GF-D8 (cell line): ENCODE measurements at places on chromosomes 12 and 14.

GRCh38 chr12:24038211-24038997 is 88.9 kb upstream of the SOX5 start:
- DNase-seq = no peak

DNA sequence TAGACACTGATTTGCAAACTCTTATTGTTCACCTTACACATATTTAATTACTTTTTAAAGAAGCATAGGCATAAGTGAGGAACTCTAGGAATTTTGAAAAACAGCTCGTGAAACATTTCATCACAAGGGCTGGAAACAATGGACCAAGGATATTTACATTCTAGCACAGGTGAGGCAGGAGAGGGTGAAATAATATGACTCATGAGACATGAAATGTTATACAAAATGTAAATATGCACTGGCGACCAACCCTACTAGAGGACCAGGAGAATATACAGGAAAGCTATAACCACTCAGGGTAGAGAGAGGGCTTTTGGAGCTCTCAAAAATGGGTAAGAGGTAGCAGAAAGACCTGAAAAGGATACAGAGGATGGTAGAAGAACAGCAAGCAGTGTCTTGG is 115.3 kb downstream of the PTGER2 start:
- no peak for DNase-seq

- no peak for DNase-seq
These were observed 1.3 kb downstream of the SP7 start for GRCh38 chr12:53334822-53335221.

DNA sequence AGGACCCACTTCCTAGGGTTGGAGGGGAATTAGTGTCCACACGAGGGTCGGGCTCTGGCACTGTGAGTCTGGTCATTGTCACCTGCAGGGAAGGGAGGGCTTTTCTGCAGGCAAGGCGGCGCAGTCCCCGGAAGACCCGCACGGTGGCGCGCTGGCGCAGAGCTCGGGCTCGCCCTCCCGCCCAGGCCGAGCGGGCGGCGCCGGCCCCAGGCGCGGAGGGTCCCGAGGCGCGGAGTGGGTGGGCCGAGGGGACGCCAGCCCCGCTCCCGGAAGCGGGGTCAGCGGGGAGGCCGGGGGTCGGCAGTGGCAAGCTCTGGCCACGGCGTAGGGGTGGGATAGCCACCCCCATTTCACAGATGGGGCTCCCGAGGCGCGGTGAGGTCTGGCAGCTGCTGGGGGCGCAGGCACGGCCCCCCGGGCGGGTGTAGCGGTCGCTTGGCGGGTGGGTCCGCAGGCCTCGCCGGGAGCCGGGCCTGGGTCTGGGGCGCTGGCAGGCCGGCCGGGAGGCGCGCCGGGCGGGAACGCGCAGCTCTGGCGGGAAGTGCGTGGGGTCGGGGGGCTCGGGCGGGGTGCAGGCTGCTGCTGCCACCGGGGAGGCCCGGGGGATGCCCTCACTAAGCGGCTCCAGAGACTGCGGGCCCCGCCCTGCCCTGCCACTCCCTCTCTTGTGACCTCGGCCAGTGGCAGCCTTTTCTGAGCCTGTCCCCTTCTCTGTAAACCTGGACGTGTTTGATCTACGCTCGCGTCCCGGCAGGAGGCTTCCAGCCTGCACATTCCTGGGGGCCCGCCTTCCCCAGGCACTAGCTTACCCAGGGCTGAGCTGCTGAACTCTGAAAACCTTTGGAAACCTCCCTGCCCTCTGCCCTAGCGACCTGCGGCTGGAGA is 46.1 kb downstream of the CYP46A1 start:
- DNase-seq = no peak

- no peak for DNase-seq
These were observed 26.0 kb upstream of the TMTC2 start for GRCh38 chr12:82660541-82661325.

GRCh38 chr14:104451474-104451873 is 128.1 kb upstream of the C14orf180 start:
- DNase-seq = no peak

DNA sequence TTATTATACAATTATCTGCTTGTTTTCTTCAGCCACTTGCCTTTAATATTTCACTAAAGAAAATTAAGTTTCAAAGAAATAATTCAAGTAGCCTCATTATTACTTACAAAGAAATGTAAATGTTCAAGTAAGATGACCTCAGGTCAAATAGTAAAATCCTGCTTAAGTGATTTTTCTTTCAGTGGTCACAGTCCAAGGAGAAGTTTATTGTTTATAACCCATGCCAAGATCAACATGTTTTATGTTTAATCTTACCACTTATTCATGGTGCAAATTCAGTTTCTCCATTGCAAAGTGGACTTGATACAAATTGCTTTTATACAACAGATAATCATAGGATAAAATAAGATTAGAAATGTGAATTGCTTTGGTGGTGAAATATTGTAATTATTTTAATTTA is 370.2 kb upstream of the FLRT2 start:
- DNase-seq = no peak

GRCh38 chr12:18446061-18446644 is 184.8 kb downstream of the PIK3C2G start:
- DNase-seq = no peak

- peak; percentile 51 for DNase-seq
These were observed 3.0 kb downstream of the GAS2L3 start for GRCh38 chr12:100576331-100577036.

- DNase-seq = no peak
These were observed 16.4 kb downstream of the HNF1A start for GRCh38 chr12:120994589-120995337.

GRCh38 chr12:30719060-30719459 is 23.4 kb upstream of the IPO8 start:
- DNase-seq = no peak

DNA sequence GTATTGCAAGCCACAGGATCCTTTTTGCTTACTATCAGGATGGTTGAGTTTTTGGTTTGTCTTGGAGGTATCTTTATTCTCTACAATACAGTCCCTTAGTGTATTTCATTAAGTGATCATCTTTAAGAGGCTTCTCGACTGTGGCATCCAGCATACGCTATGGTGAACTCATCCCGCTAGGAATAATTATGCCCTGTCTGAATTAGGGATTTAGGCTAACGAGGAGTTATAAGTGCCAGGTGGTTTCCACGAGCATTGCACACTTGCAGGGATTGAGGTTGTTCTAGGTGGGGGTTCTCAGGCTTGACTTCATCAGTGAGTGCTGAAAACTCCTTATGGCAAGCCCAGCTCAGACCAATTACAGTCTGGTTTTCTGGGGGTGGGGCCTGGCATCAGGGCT is 37.2 kb upstream of the RBM19 start:
- no peak for DNase-seq

DNA sequence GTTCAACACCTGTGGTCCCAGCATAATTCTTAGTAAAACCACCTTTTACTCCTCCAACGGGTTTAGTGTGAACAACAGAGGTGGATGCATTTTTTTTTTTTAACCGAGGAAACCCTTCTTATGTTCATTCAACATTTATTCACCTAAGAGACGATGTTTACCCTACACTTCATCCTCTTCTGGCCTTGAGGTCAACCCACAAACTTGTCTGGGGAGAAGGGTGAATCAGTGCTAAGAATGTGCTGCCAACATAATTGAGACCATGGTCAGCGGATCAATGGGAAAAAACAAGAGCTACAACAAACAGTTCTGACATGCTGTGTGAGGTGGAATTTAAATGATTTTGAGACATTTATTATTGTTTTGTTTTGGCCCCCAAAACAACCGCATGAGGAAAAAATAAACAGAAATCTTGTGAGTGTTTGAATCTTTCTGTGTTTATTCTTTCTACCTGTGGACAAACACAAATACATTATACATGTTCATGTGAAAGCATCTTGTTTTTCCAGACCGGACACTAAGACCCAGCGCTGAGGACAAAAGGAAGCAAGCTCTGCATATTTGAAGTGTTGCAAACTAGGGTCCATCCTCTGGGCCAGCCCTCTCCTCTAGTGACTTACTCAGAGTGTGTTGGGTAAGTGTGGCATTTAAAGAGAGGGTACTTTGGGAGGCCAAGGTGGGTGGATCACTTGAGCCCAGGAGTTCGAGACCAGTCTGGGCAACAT is 5.1 kb upstream of the USP30 start:
- no peak for DNase-seq

DNA sequence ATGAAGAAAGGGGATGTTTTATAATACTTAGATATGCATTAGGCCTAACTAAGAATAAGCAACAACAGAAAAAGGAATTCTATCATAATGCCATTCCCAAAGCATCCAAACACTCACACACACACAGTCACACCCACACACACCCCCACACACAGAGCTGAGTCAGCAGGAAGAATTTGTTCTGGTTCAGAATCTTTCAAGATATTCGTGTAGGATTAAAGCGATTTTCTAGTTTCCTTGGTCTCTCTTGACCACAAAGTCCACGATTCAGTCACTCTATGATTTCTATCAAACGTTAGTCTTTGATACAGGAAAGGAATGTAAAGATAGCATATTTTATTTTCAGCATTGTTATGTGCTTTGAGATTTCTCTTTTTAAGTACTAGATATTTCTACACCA is 382.6 kb upstream of the DCN start:
- no peak for DNase-seq

DNA sequence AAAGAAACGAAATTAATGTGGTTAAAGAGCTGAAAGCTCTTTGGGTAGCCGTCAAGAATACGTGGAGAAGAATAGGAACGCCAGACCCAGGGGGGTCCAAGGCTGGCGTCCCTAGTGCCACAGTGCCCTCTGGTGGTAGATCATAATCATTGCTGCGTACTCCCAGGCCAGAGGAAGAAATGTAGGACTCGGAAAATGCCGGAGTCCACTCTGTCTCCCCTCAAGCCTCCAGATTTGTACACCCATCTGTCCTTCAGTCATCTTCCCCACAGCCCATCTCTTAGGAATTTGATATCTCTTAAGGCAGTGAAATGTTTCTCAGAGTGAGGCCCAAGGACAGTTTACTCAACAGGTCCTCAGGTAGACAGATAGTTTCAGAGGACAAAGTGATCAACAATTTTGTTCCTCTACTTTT is 25.4 kb upstream of the PLEKHG6 start:
- DNase-seq = no peak

- DNase-seq = no peak
These were observed 15.8 kb upstream of the HVCN1 start for GRCh38 chr12:110704750-110705149.

DNA sequence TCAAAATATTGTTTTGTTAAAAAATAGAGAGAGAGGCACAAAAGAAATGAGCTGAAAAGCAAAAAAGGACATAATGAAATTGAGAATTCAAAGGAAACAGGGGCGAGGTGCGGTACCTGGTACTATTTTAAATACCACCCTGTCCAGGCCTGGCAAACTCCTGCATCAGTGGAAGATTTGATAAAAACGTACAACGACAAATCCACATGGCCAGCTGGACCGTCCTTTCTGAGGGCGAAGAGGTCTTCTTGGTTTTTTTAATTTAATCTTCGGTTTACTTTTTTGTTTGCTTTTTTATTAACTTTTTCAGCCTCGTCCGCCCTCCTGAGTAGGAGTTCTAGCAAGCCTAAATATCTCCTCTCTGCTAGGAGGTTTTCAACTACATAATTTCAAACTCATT is 11.9 kb downstream of the BCL11B start:
- DNase-seq = no peak

- DNase-seq = no peak
These were observed 105.8 kb downstream of the SPTSSA start for GRCh38 chr14:34356264-34356654.

DNA sequence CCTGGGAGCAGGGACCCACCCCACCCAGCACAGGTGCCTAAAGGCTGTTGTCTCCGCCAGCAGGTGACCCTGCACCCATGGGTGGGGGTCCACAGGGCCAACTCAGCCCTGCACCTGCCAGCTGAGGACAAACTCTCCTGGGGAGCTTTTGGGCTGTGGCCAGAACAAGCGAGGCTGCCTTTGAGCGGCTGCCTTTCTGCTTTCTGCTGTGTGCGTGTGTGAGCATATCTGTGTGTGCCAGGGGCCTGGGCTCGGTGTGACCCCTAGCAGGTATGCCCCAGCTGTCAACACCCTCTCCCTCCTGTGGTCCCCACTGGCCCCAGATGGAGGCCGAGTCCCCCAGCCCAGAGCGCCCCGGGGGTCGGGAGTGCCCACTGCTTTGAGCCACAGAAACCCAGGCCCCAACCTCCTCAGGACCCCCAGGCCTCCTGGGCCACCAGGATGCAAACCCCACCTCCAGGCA is 25.9 kb upstream of the GPR132 start:
- no peak for DNase-seq

DNA sequence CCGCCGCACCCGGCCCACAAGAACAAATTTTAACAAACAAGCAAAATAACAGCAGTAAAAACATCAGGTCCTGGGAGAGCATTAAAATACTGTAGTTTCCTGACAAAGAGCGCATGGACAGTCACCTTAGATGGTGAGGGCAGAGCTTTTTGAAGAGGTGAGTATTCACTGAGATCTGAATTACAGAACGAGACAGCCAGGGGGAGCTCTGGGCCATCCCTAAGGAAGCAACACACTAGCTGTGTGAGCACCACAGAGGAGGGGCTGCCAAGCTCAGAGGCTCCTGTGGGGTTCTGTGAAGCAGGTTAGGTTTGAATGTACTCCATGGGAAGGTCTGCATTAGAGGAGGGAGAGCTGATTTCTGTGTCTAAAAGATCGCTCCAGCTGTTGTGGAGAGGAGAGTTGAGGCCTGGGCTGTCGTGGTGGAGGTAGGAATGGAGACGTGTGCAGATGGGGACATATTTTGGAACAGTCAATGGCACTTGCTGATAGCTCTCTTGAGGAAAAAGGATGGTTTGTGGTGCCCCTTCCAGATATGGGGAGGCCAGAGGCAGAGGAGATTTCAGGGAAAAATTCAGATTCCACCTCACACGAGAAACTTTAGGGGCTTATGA is 72.9 kb downstream of the TRAFD1 start:
- DNase-seq = no peak

DNA sequence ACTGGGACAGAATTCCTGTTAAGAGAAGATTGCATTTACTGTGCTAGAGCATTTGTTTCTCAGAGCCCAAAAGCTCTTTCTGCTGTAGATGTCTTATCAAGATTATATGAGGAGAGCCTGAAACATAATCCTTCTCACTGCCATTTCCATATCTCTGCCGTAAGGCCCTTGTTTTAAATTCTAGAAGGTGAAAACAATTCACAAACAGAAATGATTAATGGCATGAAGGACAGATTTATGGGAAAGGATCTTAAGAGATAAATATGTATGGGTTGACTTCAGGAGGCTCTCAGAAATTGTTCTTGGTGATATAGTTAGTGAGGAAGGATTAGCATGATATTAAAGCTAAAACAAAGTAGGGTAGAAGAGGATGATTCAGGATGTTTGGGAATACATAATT is 40.8 kb upstream of the PRICKLE1 start:
- DNase-seq = no peak

- no peak for DNase-seq
These were observed 164.0 kb downstream of the ETV6 start for GRCh38 chr12:11813438-11813813.

DNA sequence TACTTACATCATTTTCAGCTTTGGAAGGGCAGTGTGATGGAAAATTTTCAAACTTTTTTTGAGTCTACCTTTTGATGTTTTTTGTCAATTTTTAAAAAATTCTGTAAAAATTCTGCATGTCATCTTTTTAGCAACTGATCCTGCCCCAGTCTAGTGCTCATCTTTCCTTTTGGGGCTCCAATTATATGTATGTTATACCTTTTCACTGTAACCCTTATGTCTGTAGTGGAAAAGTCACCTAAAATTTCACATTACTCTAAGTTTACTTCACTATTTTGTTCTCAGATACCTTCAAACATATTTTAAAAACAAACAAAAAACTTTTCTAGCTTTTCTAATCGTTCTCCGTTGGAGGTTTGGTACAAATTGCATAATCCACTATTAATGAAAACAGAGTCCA is 32.5 kb upstream of the MYRFL start:
- no peak for DNase-seq
